Testis (tissue), 5 donors: ENCODE measurements at places on chromosomes 7 and 10. TPM values are rescaled to one million over a fixed set of nuclear protein-coding genes. Genes with fewer than 3 reads are reported as not detected.

SPDYE1 gene
- polyA plus RNA-seq: 8.3 TPM

C1QL3 gene
- not detected for polyA plus RNA-seq

SLC39A12 gene
- polyA plus RNA-seq: 0.38 TPM

AGMO gene
- polyA plus RNA-seq: 13.1 TPM

TMEM229A gene
- polyA plus RNA-seq: 12.3 TPM

ANKRD30A gene
- 1.2 TPM for polyA plus RNA-seq

SLC18A2 gene
- polyA plus RNA-seq: 1.9 TPM

- no peak for DNase-seq
Measured at GRCh38 chr7:46301677-46302076, 380.6 kb upstream of the IGFBP3 start.

DNA sequence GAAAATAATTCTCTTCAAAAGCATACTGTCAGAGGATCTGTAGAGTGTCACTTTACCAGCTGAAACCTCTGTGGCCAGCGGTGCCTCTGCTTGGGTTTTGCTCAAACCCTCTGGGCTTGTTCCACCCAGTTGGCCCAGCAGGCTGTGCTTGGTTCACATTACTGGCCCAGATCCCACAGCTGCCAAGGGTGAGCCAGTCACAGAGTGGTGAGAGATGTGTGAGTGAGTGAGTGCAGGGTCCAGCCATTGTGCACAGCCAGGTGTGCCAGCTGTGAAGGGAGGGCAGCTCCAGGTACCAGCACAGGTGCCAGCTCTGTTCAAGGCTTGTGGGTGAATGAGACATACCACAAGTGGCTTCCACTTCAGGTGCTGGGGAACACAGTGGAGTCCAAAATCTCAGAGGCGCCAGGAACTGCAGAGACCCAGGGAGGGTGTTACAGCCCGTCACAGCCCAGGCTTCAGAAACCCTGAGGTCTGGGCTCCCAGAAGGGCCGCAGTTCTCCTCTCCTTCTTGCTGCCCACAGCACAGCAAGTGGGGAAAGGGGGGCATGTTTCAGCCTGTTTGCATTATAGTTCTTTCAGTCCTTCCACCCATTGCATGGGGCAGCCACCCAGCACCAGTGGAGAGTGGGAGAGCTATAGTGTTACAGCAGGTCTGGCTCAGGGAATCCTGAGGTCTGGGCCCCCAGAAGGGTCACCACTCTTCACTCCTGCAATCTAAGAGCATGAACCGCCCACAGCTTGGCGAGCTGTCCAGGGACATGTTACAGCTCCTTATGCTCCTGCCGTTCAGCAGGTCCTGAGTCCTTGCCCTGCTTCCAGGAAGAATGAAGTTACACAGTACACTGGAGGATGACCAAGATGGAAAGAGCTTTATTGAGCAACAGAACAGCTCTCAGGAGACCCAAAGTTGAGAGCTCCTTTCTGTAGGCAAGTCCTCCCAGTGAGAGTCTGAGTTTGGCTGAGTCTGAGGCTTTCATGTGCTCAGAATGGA lies 931.7 kb upstream of the SORCS1 start:
- DNase-seq: no peak

DNA sequence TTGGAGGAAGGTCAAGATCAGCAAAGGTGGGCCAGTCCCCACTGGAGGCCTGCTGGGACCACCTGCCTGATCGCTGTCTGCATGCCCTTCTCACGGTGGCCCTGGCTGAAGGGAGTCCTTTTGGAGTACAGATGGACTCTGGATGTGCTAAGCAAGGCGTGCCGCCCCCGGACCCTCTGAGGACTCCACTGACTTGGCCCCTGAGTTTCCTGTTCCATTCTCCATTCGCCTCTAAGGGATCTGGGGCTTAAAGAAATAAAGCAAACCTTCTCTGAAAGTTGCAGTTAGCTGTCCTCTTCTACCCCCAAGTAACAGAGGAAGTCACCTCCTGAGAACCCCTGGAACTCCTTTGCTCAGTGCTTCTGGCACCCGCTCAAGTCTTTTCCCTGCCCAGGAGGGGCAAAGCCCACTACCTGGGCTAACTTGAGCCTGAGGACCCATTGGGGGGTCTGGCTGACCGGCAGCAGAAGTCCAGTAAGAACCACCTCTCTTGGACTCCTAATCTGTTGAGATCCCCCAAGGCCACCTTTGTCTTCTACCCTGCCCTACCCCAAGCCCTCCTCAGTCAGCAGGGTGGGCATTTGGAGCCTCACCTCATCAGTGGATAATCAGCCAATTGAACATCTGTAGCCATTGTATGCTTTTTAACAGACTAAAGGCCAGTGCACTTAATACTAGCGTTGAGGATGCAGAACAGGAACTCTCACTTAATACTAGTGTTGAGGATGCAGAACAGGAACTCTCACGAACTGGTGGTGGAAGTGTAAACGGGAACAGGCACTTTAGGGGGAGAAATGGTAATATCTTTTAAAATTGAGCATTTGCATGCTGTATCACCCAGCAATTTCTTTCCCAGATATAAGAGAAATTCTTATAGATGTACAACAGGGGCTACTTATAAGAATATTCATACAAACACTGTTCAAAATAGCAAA lies 2.2 kb downstream of the TBATA start:
- DNase-seq: no peak

- peak; percentile 27 for DNase-seq
Measured at GRCh38 chr10:96306516-96306915, 2.3 kb downstream of the DNTT start.

DNA sequence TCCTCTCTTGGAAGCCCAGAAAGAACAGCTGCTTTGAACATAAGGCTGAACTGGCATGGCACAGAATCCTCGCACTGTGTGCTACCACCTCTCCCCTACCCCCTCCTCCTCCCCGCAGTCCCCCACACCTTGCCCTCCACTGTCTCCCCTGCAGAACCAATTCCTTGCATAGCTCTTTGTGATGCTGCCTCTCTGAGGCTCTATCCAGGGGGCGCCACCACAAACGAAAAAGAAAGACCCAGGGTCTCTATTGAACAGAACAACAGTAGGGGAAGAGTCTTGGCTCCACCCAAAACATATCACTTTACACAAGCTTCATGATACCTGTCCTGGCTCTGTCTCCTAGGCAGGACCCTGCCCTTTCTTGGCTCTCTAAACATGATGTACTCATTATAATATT lies 26.2 kb upstream of the EBLN1 start:
- no peak for DNase-seq

DNA sequence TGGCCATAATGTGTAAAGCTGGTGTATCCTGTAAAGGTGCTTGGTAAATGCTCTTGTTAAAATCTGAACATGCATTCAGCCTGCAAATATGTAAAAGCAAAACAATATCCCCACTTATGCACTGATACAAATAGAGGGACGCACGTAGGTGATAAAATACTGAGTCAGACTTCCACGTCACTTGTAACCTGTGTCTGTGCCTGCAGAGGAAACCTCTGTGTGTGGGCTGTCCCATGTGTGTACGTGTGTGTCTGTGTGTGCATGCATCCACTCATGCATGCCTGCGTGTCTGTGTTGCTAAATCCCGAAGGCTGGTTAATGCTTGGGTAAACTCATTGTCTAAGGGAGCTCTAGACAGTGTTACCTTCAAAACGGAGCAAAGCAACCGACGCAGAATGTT lies 68.9 kb downstream of the KLF6 start:
- DNase-seq: no peak

GRCh38 chr7:28608731-28609130 lies 196.4 kb downstream of the CREB5 start:
- no peak for DNase-seq

GRCh38 chr10:23694921-23695824 lies 256.3 kb downstream of the OTUD1 start:
- DNase-seq: no peak

- peak; percentile 71 for DNase-seq
Measured at GRCh38 chr10:88256013-88256680, 327.0 kb downstream of the RNLS start.

DNA sequence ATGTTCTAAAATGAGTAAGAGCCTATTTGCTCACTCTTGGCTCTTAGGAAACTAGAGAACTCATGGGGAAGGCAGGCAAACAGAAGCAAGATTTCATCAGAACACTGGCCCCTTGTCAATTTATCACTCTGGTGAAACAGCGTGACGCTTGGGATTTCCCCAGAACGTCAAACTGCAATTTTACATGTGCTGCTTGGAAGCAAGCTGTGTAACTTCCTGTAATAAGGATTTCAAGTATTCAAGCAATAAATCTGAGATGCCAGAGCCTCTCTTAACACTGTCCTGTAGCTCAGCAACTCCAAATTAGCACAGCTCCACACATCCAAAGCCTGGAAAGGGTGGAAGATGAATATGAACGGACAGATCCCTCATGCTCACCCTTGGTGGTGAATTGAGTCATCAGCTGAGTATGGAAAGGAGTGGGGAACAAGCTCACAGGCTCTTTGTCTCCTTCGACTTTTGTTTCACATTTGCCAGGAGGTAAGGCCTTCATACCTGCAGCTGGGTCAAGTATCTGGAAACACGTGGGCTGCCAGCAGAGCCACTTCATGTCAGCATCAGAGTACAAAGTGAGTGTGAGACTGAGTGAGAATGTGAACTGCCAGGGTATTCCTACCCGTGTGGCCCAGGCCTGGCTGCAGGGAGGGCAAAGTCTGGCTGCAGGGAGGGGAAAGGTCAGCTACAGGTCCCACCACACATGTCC lies 140.4 kb upstream of the NAMPT start:
- DNase-seq: peak; percentile 81

- no peak for DNase-seq
Measured at GRCh38 chr10:46050941-46051623, 5.0 kb upstream of the MSMB start.
